ENCODE measurements at places on chromosomes 4 and X.

GRCh38 chr4:124483048-124483906, 229.3 kb downstream of the ANKRD50 start:
- DNase-seq, result peak; percentile 16

GRCh38 chrX:69110116-69110530, 55.1 kb downstream of the PJA1 start:
- DNase-seq, result no peak

DNA sequence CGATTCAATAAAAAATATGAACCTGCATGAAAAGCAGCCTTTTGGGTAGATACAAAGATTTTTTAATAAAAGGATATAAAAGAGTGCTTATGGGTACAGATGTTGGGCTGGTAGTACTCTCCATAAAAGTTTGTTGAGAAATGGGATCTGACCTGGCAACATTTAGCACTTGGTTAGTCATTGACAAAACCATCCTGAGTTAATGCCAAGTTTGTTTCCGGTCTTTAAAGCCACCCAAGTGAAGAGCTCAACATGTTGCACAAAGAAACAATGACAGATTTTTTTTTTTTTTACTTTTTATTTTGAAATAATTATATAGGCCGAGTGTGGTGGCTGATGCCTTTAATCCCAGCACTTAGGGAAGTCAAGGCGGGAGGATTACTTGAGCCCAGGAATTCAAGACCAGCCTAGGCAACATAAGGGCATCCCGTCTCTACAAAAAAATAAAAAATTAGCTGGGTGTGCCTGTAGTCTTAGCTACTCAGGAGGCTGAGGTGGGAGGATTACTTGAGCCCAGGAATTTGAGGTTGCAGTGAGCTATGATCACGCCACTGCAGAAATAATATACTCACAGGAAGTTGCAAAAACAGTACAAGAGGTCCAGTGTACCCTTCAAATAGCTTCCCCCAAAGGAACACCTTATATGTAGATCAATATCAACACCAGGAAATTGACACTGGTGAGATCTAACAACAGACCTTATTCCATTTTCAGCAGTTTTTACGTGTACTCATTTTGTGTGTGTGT, 16.6 kb downstream of the CHST7 start:
- DNase-seq, result no peak

- DNase-seq, result no peak
Observed at GRCh38 chrX:132489578-132490419, 961 bp upstream of the MBNL3 start.
